ENCODE measurements at places on chromosomes 6 and 20.

DNA sequence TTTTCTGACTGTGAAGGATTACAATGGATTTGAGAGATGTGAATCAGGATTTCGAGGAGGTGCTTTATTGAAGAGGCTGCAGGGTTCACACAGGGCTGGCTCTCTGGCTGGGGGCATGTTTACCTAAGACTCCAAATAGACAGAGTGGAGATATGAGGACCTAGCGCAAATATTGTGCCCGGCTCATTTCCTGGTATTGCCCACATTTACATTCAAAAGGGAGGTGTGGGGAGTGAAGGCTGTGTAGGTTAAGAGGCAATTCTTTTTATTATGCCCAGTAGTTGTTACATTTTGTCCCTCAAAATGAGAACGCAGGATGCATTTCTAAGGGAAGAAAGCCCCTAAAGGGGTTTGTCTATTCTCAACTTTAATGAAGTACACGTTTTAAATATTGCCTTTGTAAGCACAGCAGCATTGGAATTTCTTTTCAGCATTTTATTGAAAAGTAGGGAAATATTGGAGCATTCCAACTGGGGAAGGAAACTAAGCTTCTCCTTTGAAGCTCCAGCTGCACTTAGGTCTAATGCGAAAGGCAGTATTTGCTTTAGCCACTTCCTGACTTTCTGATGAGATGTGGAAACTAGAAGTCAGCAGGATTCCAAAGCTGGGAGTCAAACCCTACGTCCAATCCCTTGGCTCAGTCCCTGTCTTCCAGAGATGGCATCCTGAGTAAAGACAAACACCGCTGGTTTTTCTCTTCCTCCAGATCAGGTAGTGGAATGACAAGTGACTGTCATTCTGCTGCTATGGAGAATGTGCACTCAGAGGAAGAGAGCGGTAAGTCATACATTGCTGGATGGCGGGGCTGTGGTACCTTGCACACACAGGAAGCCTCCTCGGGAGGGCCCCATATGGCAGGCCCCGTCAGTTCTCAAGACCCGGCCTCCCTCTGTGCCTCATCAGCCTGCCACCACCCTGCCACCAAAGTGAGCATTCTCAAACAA lies 70.7 kb downstream of the MYB start:
- DNase-seq = no peak

DNA sequence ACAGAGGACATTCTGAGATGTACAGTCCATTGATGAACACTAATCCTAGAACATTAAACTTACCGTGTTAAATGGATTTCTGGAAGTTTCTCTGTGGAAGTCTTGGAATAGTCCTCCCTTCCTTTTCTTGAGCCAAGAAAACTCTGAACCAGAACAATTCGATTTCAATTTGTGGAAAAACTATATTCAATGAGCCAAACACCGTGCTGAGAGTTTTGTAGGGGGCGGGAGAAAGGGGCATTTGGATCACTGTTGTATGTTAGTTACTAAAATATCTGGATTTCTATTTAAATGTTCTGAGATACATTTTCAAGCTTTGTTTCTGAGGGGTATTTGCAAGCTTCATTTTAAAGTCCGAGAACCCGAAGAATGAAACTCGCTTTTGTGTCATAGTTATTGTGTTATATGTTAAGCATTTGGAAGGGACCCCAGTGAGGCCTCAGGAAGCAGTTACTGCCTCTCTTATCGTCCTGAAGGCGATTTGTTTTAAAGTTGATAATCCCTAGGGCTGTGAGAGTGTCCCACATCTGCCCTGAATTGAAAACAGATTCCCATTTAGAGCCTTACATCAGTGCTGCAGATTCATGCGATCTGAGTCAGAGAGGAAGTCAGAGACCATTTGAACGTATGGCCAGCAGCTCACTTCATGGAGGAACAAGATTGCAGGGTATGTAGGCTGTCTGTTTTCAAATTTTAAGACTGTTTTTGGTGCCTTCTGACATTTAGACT lies 70.8 kb upstream of the SASH1 start:
- DNase-seq = no peak

GRCh38 chr6:91476000-91476399 lies 889.1 kb upstream of the MAP3K7 start:
- DNase-seq = no peak

DNA sequence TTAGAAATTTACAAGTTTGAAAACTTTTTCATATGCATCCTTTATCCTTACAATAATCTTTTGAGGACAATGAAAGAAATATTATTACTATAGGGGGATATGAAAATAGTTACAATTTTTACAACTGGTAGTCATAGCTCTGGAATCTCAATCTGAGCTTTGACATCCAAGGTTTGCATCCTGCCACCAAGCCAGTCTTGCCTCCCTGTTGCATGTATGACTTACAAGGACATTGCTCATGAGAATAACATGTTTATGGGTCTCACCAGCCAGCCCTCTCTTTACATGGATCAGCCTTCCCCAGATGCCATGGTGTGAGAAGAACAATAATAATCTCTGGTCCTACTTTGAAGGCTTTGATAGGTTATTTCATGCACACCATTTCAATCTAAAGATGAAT lies 67.5 kb downstream of the THEMIS start:
- DNase-seq = no peak

DNA sequence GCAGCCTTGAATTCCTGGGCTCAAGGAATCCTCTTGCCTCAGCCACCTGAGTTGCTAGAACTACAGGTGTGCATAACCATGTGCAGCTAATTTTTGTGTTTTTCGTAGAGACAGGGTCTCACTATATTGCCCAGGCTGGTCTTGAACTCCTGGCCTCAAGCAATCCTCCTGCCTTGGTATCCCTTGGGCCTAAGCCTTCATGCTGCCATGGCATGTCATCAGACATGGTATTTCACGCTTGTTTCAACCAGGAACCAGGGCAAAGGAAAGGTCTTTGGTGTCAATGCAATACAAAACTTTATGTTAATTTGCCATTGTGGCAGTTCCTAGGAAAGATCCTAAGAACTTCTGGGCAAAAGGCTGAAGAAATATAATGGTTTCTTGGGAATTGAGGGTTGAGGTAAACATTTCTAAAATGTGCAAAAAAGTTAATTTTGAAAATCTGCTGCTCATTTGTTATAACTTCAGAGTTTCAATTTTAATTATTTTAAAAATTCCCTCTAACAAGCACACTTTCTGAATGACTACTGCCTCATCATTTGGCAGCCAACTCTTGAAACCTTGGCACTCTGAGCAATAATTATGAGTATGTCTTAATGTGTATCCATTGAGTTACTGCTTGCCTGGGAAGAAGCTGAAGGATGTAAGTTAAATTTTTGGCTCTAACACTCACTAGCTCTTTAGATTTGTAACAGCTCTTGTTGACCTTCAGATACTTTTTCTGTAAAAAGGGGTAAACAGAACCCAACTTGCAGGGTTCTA lies 154.1 kb downstream of the GJA10 start:
- no peak for DNase-seq

DNA sequence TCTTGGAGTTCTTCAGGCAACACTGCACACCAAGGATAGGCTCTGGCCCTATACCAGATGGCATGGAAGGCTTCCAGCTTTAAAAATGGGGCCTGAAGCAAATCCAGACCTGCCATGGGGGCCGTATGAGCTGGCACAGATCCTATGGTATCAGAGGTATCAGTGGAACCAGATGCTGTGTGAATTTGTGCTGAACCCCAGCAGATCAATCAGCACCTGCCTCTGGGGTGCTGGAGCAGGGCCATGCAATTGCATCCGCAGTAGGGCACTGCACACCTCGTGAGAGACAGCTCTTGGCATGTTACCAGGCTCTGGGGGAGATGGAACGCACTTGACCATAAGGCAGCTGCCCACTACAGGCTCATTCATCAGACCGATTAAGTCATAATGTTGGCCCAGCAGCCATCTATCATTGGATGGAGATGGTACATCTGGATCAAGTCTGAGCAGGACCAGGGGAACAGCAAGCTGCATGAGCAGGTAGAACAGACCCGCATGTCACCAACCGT lies 221.5 kb downstream of the MYLK4 start:
- no peak for DNase-seq

DNA sequence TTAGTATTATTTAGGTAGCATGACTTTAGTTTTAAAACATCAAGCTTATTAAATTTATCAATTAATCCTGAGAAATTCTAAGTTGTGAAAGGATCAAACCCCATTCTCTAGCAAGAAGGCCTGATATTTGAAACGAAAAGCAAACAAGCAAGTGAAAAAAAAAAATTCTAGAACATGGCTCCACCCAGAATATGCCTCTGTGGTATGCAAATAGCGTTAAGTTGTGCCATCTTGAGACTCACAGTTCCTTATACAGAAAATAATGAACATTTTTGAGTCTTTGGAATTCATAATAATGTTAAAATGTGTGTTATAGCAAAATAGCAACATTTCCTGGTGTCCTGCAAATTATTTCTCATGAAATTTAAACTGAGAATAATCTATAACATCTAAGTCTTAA lies 42.0 kb downstream of the TRDN start:
- no peak for DNase-seq

DNA sequence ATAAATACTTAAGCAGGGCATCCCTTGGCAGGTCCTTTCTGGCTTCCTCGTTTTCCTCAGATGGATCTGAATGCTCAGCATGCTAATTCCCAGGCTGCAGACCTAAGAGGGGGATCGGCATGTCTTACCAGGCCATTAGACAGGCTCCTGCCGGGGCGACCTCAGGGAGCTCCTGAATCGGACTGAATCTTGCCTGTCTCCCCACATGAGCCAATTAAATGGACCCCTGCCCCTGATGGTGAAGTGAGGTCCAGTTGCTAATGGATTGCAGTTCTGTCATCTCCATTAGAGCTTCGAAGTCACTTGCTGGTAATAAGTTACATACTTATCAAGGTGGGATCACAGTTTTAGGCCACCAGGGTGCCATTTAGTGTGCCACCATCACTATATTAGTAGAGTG lies 51.4 kb downstream of the NOL4L start:
- no peak for DNase-seq

- DNase-seq = no peak
Observed at GRCh38 chr6:38997128-38997761, 51.3 kb upstream of the GLP1R start.

- DNase-seq = no peak
Observed at GRCh38 chr6:116008470-116009243, 52.0 kb downstream of the FRK start.

GRCh38 chr6:108464418-108465097 lies 96.2 kb upstream of the FOXO3 start:
- DNase-seq = no peak

DNA sequence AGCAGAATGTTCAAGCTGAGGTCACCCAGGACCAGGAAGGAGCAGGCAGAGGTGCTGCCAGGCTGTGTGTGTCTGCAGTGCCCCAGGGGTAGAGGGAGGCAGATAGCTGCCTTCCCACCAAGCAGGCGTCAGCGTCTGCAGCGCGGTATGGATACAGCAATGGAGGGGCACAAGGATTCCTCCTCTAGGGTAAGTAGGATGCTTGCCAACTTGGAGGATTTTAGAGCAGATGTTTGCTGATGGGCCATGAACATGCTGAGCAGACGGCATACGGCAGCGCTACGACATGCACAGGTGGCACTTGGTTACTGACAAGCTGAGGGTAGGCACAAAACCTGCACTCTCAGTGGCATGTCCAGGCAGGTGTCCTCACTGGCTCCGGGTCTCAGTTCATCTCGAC lies 48.1 kb downstream of the PSMG4 start:
- no peak for DNase-seq

DNA sequence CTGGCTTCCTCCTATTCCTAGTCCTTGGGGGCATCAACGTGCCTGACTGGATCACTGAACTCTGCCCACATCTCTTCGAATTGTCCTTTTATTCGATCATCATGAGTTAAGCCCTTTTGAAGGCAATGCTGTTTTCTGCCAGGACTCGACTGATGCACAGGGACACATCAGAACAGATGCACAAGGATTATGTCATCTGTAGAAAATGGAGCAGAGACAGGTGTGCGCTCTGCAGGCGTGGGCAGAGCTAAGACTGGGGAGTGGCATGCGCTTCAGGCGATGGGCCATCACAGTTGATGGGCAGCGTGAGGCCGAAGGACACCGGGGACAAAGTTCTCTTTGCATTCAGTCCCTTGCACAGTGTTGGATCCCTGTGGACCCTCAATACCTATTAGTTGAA lies 13.1 kb downstream of the GABRR1 start:
- no peak for DNase-seq
